ENCODE measurements at places on chromosomes 3 and 15.

- DNase-seq = no peak
These were observed 110.0 kb downstream of the OPA1 start for GRCh38 chr3:193702967-193703366.

- DNase-seq = no peak
These were observed 119.0 kb upstream of the MEF2A start for GRCh38 chr15:99446565-99447496.

GRCh38 chr3:107604057-107604822, 81.5 kb downstream of the BBX start:
- DNase-seq = no peak

- no peak for DNase-seq
These were observed 240.6 kb upstream of the LMCD1 start for GRCh38 chr3:8261018-8261417.

DNA sequence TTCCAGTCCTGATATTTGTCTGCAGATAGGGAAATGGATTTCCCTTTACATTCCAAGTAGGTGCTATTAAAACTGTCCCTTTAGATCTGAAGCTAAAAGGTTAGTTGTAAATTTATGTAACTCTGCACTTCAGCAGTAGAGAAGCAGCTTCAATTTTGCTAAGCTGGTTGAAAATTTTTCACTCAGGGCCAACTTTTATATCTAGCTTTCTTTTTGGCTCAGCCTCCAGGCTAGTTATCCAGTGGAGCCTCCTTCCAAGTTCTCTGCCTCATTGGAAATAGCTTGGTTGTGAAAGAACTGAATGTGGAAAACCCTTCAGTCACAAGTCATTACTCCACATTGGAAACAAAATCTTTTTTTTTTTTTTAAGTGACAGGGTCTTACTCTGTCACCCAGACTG, 8.2 kb upstream of the ZNF660 start:
- no peak for DNase-seq

GRCh38 chr3:87147562-87147961, 79.5 kb upstream of the CHMP2B start:
- DNase-seq = no peak

- DNase-seq = peak; percentile 16
These were observed 26.2 kb upstream of the MTMR14 start for GRCh38 chr3:9623148-9623547.

DNA sequence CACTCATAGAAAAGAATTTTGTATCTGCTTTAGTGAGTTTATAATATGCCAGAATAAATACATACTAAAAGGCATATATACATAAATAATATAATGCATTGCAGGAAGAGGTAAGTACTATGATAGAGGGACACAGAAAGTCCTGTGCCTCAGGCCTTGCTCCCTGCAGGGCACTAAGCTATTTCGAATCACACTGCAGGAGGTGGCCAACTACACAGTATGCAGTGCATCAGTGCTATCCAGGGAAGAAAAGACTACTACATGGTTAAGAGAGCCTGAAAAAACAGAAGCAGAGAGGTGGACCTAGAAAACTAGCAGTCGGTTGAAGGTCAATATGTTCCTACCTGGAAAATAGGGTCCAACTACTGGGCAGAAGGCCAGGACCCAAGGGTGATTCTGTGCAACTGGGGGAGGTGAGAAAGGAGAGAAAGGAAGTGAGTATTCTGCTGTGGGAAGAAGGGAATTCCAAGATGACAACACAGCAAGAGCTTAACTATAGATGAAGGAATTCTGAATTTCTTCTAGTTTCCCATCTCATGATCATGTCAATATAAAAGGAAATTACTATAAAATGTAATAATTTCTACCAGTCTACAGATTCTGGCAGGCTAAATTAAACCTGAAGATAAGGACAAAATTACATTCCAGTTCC, 218.0 kb downstream of the ZBTB20 start:
- no peak for DNase-seq

- no peak for DNase-seq
These were observed 8.7 kb upstream of the LRRC58 start for GRCh38 chr3:120357807-120358206.

DNA sequence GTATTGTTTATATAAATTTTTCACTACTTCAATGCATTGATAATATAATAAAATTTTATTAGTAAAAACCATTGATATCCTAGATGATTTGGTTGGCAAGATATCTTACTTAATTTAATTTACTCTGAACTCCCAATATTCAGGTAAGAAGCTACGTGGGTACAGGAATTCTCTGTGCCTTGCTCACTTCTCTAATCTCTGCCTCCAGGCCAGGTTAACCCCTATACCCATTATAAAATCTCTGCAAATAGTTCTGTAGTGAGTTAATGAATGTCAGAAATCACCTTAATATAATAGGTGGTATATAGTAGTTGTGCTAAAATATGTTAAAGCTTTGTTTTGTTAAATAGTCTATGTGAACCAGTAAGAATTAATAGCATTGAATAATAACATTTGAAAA, 465.2 kb downstream of the NLGN1 start:
- DNase-seq = no peak

Measured in A172 (cell line).